HT-29 (cell line): ENCODE measurements at places on chromosomes 1 and 21. TPM values are rescaled to one million over a fixed set of nuclear protein-coding genes. Genes with fewer than 3 reads are reported as not detected.

KRTAP25-1 gene
- not detected in 2 replicates for total RNA-seq

PLD5 gene
- total RNA-seq = not detected in 2 replicates

GNG12 gene
- total RNA-seq = 31.1 and 32.1 TPM in 2 replicates

VWA5B1 gene
- not detected in 2 replicates for total RNA-seq

PKLR gene
- total RNA-seq = 0.28 TPM in 1 of 2 replicates, not detected in the other

PLPPR5 gene
- not detected in 2 replicates for total RNA-seq

AMY1A gene
- not detected in 2 replicates for total RNA-seq

C4BPA gene
- 0.18 and 1.1 TPM in 2 replicates for total RNA-seq

SLC30A1 gene
- total RNA-seq = 8.1 and 8.6 TPM in 2 replicates

MLLT11 gene
- 0.73 and 1.5 TPM in 2 replicates for total RNA-seq

SPATA46 gene
- not detected in 2 replicates for total RNA-seq

UTP11 gene
- total RNA-seq = 22.1 and 26.1 TPM in 2 replicates

C1orf232 gene
- total RNA-seq = not detected in 2 replicates

KCNA2 gene
- not detected in 2 replicates for total RNA-seq

GRIK3 gene
- total RNA-seq = not detected in 2 replicates

SELL gene
- total RNA-seq = 2.0 TPM in 1 of 2 replicates, not detected in the other

TRIM58 gene
- total RNA-seq = not detected in 2 replicates

AADACL3 gene
- not detected in 2 replicates for total RNA-seq

ATP1A1 gene
- 119 and 151 TPM in 2 replicates for total RNA-seq

LIN28A gene
- not detected in 2 replicates for total RNA-seq

TAF12 gene
- 28.9 TPM in 2 replicates for total RNA-seq

KRTAP13-2 gene
- total RNA-seq = not detected in 2 replicates

CYP4Z1 gene
- not detected in 2 replicates for total RNA-seq

GPX7 gene
- total RNA-seq = not detected in 2 replicates

SMIM11 gene
- 0.15 and 0.34 TPM in 2 replicates for total RNA-seq

LAMC2 gene
- 4.3 and 5.0 TPM in 2 replicates for total RNA-seq

FCRL5 gene
- total RNA-seq = not detected in 2 replicates

RAB3B gene
- 0.20 and 0.26 TPM in 2 replicates for total RNA-seq

ZNF695 gene
- 6.0 and 8.1 TPM in 2 replicates for total RNA-seq

RALGPS2 gene
- 11.3 and 11.6 TPM in 2 replicates for total RNA-seq

COL11A1 gene
- not detected in 2 replicates for total RNA-seq

CELA3B gene
- 0.81 TPM in 1 of 2 replicates, not detected in the other for total RNA-seq

DENND2D gene
- total RNA-seq = 81.0 and 82.1 TPM in 2 replicates

GPR25 gene
- total RNA-seq = not detected in 2 replicates

SLC35D1 gene
- 3.8 and 3.9 TPM in 2 replicates for total RNA-seq

FABP3 gene
- total RNA-seq = not detected in 2 replicates

LMOD1 gene
- total RNA-seq = not detected in 2 replicates

IVL gene
- total RNA-seq = 2.0 and 2.2 TPM in 2 replicates

MPL gene
- 0.79 TPM in 1 of 2 replicates, not detected in the other for total RNA-seq

NPPB gene
- total RNA-seq = not detected in 2 replicates

SYCP1 gene
- total RNA-seq = not detected in 2 replicates

C2CD4D gene
- 3.5 and 5.2 TPM in 2 replicates for total RNA-seq
